ENCODE measurements at places on chromosomes 7 and 10. TPM values are rescaled to one million over a fixed set of nuclear protein-coding genes. Genes with fewer than 3 reads are reported as not detected.
A peak's percentile ranks its signal among the peaks of the same experiment; 100 is the strongest.

DNA sequence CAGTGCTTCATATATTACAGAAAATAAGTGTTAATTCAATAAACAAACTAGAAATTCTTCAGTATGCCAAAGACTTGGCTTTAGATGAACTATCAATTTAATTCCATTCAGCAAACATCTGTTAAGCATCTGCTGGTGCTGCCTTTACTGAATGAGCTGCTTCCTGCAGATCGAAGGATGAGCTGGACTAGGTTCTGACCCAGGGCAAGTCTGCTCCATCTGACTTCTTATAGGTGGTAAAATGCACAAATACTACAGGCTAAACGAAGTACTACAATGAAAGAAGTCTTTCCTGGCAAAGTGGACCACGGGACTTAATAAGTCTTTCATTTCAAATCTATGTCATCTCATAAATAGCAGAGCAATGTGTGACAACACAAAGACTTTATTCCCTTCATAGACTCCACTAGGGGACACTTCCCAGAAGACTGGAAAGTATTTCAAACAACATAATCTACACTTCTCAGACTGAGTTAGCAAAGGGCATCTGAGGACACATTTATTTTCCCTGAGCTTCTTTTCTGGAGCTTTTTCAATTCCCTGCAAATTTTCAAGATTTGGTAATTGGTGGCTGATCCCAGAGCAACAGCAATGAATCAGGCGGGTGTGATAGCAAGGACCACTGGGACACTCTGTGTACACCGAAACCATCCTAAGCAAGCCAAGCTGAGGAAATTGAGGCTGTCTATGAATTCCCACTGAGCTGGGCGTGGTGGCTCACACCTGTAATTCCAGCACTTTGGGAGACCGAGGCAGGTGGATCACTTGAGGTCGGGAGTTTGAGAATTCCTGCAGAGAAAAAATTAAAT, 108.9 kb upstream of the FRMD4A start:
- H3K27me3 ChIP-seq, result no peaks in the 10 kb centered on the region
- no peak overlapping the region for H3K27ac ChIP-seq
- H3K4me3 ChIP-seq, result no peak overlapping the region
- no peaks in the 10 kb centered on the region for H3K36me3 ChIP-seq

DNA sequence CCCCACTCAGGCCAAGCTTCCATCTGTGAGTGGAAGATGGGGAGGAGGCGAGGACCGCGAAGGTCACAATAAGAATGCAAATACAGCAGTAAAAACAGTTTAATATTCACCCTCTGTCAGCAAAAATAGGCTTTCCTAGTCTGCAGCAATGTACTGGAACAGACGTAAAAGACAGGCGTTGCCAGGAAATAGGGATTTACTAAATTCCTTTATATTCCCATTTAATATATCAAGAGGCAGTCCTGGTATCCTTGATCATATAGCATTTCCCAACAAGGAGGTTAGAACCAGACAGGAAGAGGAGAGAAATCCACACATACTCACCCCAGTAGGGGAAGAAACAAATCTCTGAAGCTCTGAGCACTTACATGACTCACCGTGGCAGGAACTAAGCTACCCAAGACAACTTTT, 1054.9 kb upstream of the C7orf33 start:
- H3K27ac ChIP-seq, result no peak overlapping the region
- H3K36me3 ChIP-seq, result no peaks in the 10 kb centered on the region
- no peaks in the 10 kb centered on the region for H3K27me3 ChIP-seq
- H3K4me1 ChIP-seq, result no peaks in the 10 kb centered on the region
- DNase-seq, result peak; percentile 29

Gene CCDC201
- total RNA-seq, result not detected

Gene PTPN20
- total RNA-seq, result 15.2 TPM

DNA sequence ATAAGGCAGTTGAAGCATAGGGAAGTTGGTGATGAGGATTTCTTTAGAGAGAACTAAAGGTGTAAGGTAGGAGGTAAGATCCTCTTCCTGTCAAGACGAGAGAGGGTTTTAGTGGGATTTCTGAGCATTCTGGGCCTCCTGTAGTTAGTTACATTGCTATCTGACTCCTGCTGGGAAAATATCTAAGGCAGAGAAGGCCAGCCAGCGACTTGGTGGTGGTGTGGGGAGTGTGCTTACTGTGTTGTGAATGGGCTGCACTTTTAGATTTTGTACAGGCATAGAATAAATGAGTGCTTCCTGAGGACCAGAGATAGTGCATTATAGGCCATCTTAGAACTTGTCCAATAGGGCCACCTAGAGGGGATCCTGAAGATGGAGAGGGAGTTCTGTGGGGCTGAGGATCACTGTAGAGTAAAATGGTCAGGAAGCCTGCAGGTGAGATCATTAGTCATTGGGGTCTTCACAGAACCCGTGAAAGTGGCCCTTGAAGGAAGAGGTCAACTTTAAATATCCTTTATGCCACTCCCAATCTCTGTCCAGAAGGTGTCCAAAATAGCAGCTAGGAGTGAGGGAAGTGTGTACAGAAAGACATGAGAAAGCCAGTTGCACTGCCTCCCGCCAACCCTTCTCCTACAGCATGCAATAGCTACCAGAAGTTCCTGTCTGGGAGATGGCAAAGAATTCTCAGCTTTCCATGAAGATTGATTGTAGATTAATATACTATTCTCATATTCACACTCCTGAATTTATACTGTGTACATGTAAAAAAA, 266.6 kb downstream of the POLR1F start:
- H3K36me3 ChIP-seq, result no peaks in the 10 kb centered on the region
- H3K4me1 ChIP-seq, result no peaks in the 10 kb centered on the region
- H3K4me3 ChIP-seq, result no peak overlapping the region
- no peak for DNase-seq
- no peak overlapping the region for H3K27ac ChIP-seq

Gene LFNG
- 8.0 TPM for total RNA-seq
